Thoracic aorta (tissue), 2 donors: ENCODE measurements at places on chromosomes 5 and 9.

GRCh38 chr5:163347671-163348070 is 89.7 kb upstream of the CCNG1 start:
- DNase-seq = no peak

DNA sequence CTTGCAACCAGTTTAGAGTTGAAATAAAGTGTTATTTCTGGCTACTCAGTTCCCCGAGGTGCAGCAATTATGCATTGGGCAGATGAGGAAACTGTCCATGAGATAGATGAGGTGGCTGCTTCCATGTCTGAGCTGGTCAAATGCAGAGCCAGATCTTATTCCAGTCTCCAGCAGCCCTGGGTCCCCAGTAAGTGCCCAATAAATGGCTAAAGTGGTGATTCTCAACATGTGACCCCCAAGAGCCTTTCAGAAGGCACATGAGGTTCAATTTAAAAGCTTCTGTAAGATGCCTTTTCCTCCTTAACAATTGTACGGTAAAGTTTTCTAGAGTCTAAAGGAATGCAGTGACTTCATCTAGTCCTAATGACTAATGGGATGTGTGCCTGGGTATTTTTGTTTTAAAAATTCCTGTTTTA is 17.5 kb downstream of the ATOX1 start:
- DNase-seq = no peak

GRCh38 chr5:177123789-177124485 is 9.6 kb upstream of the NSD1 start:
- no peak for DNase-seq

- no peak for DNase-seq
Measured at GRCh38 chr9:82421498-82421897, 432.9 kb downstream of the SPATA31D1 start.

GRCh38 chr5:172229904-172230303 is 35.9 kb downstream of the EFCAB9 start:
- DNase-seq = no peak
